ENCODE measurements at places on chromosomes 6 and 20.

DNA sequence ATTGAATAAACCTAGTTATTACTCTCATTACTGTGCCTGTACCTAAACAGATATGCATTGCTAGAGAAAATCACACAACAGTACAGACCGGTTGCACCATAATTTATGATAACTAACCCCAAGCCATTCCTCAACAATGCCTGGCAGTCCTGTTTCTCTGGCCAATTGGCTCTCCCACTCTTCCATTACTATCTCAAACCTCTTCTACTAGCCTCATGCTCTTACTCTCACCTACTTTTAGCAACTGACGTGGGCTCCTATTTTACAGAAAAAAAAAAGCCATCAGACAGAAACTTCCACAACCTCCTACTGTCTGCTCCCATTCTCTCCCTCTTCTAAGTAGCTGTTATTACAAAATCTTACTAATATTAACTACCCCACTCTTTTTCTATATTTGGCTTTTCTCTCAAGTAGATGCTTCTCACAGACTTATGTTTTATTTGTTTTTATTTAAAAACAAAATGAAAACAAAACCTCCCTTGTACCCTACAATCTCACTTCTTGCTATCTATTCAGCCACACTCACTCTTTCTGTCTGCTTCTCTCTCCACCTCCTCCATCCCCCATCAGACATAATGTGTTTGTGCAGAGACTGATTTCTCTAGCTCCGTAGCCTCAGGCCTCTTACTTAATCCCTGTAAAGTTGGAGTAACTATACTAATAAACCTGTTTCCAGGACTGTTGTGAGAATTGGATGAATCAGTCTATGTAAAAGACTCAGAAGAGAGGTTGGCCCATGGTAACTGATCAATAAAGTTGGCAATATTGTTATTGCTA lies 9.1 kb downstream of the GOPC start:
- DNase-seq: no peak

DNA sequence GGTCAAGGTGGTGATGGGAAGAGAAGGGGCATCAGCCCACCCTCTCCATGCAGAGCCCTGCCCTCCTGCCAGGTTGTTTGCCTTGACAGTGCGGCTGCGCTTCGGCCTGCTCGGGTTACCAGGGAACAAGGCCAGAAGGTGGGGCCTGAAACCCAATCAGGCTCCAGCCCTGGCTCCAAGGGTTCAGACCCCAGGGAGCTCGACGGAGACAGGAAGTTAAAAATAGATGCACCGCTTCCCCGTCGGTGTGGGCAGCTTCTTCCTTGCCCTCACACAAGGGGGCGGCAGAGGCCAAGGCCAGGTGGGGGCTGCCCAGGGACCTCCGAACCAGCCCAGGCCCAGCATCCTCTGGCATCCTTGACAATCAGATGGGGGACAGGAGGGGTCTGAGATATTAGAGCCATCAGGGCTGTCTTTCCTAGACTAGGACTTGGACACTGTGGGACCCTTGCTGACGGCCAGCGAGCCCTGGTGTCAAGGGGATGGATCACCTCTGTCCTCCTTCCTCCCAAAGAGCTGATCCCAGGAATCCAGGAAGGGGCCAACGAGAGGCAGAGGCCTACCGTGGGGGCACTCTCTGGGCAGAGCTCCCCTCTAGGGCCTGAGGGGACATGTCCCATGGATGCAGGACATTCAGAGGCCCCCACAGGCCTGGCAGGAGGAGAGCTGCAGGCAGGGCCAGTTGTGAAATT lies 65.2 kb downstream of the RIPOR3 start:
- DNase-seq: peak; percentile 6

DNA sequence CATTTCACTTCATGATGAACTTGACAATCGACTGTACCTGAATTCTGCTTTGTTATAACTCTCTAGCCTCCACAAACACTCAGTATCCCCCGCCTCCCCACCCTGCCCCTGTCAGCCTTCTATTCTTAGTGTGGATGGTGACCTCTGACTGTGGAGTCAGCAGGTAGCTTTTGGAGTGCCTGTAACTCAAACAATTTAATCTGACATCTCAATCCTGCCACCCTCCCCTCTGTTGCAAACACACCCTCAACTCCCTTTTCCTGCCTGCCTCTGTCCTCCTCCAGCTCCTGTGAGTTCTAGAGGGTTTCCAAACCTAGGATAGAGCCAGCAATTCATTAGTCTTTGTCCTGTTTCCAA lies 20.3 kb downstream of the DAAM2 start:
- DNase-seq: no peak

- no peak for DNase-seq
These were observed 102.8 kb downstream of the NRSN1 start for GRCh38 chr6:24228681-24229255.

- no peak for DNase-seq
These were observed 416.9 kb downstream of the FRK start for GRCh38 chr6:115643762-115644161.

- DNase-seq: no peak
These were observed 17.7 kb downstream of the MYLIP start for GRCh38 chr6:16146527-16146955.

DNA sequence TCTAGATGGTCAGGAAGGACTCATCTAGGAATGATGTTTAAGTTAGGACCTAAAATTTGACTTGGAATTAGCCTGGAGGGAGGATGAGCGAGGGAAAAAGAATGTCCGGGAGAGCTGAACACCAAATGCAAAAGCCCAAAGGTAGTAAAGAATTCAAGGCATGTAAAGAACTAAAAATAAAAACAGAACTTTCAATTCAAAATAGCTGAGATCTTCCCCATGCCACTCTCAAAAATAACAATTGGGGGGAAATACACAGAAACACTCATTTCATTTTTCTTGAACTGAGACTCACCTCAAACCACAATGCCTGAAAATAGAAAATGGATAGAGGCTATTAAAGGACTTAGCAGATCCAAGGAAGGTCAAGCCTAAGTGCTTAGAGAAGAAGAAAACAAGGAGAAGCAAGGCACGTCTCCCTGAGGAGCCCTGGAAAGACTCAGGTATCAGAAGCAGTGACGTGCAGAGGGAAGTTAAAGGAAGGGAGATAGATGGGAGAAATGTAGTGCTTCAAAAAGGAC lies 10.4 kb downstream of the PXT1 start:
- DNase-seq: no peak

- no peak for DNase-seq
These were observed 203.1 kb downstream of the LMBRD1 start for GRCh38 chr6:69593706-69594105.

DNA sequence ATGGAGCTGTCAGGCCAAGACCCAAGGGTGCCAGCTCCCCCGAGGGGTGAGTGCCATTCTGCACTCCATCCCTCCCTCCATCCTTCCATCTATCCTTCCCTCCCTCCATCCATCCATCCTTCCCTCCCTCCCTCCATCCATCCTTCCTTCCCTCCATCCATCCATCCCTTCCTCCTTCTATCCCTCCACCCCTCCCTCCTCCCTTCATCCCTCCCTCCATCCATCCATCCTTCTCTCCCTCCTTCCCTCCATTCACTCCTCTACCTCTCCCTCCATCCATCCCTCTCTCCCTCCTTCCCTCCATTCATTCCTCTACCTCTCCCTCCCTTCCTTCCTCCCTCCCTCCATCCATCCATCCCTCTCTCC lies 41.3 kb upstream of the MRGBP start:
- DNase-seq: no peak

DNA sequence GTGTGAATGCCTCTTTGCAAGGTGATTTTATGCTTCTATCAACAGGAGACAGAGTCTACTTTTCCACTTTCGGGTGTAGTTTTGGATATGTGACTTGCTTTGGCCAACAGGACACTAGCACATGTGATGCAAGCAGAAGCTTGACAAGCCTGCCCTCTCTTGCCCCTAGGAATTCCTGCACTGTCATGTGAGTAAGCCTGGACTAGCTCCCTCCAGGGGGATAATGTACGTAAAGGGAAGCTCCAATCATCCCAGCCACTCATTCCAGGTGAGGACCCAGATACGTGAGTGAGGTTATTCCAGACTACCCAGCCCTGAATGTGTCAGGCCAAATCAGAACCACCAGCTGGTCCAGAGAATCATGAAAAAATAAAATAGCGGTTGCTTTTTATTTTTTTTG lies 33.3 kb downstream of the BEND3 start:
- DNase-seq: no peak

DNA sequence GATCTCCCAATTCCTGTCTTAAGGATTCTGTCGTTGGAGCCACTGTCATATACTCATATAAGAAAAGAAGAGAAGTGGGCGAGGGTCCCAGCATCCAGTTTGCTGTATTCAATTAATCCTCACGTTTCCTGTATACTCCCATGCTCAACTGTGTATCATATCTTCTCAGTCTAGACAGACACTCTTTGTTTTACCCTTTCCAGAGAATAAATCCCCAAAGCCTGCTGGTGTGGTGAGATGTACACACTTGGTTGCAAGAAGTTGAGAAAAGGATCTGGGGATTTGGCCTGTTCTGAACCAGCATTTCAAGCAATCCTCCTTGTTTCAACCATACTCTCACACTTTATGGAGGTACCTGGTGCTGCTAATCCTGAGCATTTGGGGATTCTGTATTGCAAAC lies 3.1 kb downstream of the TPMT start:
- DNase-seq: no peak

- DNase-seq: no peak
These were observed 39.7 kb upstream of the EMILIN3 start for GRCh38 chr20:41406353-41406752.

- DNase-seq: no peak
These were observed 643.8 kb upstream of the AGPAT4 start for GRCh38 chr6:161917645-161918044.

DNA sequence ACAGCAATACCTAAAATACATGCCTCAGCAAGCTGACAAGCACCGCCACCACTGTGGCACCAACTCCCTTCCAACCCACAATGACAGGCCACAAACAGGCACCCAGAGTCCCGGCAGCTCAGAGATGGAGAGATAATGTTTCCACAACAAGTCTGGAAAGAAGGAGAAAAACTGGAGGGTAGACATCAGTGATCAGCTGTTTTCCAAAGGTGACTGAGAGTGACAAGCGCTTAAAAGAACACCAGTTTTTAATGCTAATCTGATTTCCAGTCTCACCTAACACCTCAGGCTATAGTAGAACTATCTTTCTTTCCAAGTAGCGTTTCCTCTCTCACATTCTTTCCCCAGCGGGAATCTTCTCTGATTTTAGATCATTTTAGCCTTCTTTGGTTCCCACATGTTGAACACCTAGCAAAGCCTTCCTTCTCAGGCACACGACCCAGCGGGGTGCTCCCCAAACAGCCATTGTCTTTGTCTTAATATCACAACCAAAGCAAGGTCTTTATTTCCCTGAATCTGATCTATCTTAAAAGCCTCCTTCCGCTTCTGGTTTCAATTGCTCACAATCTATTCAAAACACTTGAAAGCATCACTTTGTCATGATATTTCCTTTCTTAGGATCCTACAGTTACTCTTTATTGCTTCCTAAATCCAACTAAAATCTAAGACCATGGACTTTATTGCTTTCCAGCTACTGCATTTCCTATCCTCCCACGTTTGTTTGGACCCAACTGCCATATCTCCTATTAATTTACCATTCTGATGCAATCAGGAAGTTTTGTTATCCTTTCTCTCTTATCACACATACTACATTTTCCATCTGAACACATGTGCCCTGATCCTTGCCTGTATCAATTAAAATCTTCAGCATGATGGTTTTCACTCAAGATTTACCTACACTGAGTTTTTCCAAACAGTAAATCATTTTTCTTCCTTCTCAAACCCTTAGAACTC lies 282.7 kb downstream of the ADGB start:
- no peak for DNase-seq

DNA sequence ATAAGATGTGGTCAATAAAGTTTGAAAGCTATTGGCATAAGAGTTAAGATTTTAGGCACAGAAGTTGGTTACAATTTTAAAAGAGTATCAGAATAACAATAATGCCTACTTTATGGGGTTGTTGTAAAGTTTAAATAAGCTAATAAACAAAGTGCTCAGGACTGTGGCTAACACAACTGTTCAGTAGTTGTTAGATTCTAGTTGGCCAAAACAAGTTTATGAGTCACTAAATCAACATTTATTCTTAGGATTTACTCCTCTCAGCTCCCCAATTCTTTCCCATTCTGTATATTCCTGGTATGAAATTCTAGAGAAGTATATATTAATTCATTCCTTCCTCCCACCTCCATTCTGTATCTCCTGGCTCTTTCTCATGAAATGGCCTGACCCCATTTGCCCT lies 14.5 kb downstream of the RMND1 start:
- DNase-seq: no peak

GRCh38 chr6:168100011-168100802 lies 21.2 kb upstream of the FRMD1 start:
- DNase-seq: no peak

DNA sequence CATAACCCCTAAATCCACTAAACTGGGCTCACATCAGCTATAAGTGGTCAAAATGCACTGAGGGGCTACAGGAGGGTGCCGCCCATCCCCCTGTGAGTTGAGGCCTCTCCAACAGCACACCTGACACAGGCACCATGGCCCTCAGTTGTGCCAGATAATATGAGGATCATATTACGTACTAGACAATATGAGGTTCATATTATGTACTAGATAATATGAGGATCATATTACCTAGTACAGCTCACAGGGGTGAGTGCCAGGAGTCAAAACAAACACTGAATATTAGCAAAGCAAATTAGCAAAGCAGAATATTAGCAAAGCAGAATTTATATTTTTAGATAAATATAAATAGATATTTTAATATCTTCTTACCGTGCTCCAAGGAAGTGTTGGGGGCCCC lies 35.3 kb downstream of the CD24 start:
- DNase-seq: no peak

- DNase-seq: no peak
These were observed 64.5 kb downstream of the TRMT6 start for GRCh38 chr20:5885866-5886265.

GRCh38 chr6:136129365-136129764 lies 120.7 kb downstream of the MTFR2 start:
- DNase-seq: no peak

DNA sequence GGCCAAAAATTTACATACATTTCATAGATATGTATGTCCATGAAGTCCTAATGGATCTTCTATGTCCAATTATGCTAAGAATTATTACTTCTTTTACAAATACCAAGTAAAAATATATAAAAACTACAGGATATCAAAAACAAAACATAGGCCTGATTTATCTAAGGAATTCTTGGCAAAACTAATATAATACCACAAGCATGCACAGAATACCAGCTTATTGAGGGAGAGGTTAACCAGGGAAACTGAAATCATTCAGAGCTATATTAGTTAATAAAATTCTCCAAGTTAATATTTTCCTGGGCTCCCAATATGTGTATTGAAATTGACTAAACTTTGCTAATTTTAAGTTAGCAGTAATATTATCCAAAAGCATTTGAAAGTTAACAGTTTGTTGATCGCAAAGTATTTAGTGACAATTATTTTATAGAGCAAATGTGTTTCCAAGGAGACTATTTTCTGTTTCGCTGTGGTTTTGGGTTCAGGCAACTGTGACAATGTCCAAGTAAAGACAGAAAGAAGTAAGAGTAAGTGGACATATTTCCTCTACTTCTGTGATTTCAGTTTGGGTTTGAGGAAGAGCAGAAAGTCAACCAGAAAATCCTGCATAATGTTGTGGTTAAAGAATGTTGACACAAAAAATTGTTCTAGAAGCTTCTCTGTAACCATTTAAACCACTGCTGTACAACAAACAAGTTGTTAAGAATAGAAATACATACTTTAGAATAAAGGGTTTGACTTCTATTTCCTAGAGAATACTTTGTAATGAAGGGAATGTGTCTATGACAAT lies 167.4 kb downstream of the COL21A1 start:
- no peak for DNase-seq

- no peak for DNase-seq
These were observed 34.9 kb downstream of the ESF1 start for GRCh38 chr20:13749811-13750210.

Measured in stimulated activated CD4-positive, alpha-beta T cell treated with anti-CD3 and anti-CD28 coated beads, Interleukin-12 subunit alpha, Interleukin-12 subunit beta, amount 100 ng/mL, for 24 hours (primary cell).